ENCODE measurements at places on chromosomes 1 and 21. TPM values are rescaled to one million over a fixed set of nuclear protein-coding genes. Genes with fewer than 3 reads are reported as not detected.

DNA sequence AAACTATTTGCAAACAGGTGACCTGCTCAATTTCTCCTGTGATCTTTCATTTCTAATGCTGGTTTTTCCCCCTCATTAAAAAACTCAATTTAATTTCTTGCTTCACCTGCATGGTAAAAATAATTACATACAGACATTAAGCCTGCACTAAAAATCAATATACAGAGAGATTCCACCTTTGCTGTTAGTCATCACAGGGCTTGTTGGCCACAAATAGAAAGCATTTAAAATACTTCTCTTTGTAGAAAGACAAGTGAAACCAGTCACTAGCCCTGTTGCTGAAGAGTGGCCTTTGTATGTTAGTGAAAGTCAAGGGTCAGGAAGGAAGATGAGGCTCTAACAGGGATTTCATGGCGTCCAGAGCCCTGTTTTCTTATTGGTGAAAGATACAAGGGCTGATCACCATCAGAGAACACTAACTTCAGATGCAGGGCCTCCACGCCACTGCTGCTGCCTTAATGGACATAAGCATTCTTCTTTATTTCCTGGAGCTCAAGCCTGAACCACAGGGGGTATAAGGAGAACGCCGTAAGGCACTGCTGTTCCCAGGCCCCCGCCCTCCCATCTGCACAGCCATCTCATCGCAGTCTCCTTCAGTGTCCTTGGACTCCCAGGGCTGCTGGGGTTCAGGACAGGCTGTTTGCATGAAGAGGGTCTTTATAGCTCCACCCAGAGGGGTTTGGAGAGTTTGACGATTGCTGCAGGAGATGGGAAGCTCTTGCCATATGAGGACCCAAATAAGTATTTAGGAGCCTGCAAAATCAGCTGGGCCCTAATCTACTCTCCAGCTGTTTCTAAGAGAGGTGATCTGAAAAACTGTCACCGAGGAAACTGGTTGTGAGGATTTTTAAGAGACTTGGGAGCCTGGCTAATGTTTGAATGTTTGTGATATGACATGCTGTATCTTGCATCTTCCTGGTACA, 117.3 kb upstream of the IRF2BP2 start:
- no peak for DNase-seq

DNA sequence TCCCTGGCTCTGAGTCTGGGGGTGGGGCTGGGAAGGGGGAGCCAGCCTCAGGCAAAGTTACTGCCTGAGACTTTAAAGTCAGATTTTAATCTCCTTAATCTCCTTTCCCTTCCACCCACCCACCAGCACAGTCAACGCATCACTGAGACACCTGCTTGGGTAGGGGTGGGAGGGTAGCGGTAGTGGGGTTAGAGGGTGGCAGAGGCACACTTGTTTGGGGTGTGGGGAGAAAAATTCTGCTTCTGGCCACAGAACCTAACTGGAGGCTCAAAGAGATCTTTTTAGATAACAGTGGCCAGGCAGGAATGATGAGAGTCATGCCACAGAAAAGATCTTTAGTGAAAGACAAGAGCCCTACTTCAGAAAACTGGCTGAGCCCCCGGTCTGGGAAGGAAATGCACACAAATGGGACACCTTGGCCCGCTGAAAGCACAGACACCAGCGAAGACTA, 44.1 kb downstream of the CD247 start:
- no peak for DNase-seq

- DNase-seq, result no peak
These were observed 36.1 kb downstream of the CCDC185 start for GRCh38 chr1:223429313-223429731.

DNA sequence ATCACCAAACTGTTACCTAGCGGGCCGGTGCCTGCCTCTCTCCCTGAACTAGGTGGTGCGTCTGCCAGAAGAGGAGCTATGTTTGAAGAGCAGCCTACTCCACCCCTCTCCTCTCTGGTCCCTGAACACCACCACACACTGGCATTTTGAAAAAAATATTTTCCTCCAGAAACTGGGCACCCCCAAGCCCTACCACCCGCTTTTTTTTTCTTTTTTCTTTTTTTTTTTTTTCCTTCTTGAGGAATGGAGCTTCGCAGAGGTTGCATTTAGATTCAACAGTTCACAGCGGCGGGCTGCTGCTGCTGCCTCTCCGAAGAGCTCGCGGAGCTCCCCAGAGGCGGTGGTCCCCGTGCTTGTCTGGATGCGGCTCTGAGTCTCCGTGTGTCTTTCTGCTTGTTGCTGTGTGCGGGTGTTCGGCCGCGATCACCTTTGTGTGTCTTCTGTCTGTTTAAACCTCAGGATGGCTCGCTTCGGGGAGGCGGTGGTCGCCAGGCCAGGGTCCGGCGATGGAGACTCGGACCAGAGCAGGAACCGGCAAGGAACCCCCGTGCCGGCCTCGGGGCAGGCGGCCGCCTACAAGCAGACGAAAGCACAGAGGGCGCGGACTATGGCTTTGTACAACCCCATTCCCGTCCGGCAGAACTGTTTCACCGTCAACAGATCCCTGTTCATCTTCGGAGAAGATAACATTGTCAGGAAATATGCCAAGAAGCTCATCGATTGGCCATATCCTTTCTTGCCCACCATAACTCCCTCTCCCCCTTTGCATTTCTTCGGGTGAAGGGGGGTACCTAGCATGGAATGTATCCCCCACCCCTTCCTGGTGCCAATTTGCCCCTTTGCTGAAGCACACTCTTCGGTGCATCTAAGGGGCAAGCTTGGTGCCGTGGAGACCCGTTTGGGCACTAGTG, at the start of gene CACNA1E:
Gene CACNA1E, plus strand, starts transcription at position 233 of the 911 bp plus-strand sequence. Its CDS starts 228 bp downstream, at position 461.
- no peak for DNase-seq

DNA sequence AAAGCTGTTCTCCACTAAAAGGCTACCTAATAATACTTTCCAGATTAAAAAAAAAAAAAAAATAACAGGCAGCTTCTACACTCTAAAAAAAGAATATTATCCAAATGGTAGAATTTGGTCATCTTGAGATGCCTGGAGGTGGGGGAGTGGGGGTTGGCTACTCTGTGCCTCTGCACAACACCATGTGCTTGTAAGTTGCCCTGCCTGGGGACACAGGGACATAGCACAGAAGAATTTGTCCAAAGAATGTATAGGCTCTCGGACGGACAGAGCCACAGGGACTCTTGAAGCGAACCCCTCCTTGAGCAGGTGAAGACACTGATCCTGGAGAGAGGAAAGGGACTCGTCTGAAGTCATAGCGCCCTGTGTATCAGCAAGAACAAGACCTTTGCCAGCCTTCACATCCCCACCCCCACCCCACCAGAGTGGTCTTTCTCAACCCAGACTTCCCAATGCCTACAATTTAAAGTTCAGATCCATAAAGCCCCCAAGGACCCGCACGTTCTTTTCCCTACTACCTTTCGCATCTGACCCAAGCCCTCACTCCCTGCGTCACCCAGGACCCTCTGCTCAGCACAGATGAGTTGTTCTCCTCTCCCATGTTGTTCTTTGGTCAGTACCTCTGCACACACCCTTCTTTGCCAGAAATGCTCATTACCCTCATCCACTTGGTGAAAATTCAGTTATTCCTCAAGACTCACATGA, 72.6 kb downstream of the LGR6 start:
- no peak for DNase-seq

DNA sequence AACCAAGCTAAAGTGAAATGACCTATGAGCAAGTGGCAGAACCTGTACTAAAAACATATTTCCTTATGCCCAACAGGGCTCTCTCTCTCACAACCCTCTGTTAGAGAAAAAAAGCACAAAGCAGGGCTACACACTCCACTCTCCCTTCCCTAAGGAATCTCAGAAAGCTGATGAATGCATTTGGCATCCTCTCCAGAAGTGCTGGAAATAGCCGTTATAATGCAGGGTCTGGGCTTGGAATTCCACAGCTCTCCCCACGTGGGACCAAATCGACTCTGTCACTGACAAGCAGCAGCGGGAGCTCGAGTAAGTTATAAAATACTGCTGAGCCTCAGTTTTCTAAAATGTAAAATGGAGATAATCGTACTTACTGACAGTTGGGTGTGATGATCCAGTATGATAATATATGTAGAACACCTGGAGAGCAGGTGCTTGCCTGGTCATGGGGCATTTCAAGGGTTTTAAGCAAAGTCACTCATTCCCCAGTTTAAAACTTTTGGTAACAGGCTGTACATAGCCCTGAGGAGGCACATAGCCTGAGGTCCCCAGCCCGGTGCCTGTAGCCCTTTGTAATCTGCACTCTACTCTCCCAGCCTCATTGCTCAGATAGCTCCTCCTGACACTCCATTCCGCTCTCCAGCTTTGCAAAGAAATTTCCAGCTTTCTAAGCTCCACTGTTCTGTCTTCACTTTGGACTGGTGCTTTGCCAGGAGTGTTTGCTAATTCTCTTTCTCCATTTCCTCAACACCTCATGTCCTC, 175.6 kb upstream of the DAB1 start:
- DNase-seq, result no peak

DNA sequence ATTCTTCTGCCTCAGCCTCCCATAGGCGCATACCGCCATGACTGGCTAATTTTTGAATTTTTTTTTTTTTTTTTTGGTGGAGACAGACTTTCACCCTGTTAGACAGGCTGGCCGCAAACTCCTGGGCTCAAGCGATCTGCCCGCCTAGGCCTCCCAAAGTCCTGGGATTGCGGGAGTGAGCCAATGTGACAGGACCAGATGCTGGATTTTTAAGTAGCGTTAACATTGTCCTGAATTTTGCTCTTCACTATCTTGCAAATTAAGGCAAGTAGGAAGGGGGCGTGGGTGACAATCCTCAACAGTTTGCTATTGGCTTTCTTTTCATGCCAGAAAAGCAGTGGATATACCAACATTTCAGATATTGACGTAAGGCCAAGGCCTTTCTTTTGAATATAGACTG, 49.7 kb upstream of the TSNAX start:
- no peak for DNase-seq

GRCh38 chr1:237146241-237146640, 104.3 kb downstream of the RYR2 start:
- DNase-seq, result no peak

- DNase-seq, result no peak
These were observed 244.4 kb downstream of the MATN1 start for GRCh38 chr1:30478799-30479563.

DNA sequence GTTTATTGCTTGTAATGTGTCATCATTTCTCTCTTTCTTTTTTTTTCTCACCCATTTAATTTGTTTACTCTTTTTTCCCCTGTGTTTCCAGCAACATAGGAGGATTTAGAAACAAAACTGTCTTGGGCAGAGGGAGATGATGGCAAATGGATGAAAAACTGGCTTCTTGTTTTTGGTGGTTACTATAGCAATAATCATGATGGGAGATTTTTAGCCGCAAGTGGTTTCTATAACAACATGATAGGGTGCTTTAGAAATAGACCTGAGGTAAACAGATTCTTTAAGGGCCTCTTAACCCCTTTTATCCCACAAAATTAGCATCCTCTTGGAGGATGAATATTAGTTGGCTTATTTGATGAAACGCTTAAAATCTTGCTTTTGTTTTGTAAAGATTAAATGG, 51.6 kb downstream of the CRB1 start:
- DNase-seq, result no peak

DNA sequence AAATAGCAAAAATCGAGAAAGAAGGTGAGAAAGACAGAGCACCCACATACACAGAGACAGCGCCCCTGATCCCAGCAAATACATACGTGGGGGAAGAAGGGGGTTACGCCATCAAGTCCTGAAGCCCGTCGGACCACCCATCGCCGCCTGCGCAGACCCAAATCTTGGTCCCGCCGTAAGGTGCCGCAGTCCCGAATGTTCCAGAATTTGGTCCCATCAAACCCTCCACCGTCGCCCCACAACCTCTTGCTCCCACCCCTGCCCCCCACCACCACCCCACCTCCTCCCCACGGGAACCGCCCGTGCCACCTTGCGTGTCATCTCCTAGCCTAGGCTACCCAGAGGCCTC, 71.7 kb downstream of the CD46 start:
- no peak for DNase-seq

DNA sequence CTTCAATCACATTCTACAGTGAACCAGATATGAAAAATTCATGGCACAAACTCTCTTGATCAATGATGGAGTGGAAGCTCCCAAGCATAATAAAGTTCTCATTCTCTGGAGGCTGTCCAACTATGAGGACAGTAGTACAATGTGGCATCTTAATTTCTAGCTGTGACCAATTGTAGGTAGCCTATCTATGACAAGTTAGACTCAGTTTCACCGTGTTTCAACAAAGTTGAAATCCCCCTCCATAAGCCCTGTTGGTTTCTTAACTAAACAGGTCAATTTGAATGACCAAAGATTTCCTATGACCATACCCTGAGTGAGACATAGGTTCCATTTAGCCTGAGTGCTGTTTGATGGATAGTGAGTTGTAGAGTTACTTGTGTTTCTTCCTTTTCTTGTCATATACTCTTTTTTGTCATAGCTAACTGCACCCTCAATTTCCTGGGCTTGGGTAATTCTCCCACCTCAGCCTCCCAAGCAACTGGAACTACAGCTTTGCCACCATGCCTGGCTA, 11.8 kb downstream of the PATJ start:
- DNase-seq, result no peak

DEGS1 gene
- total RNA-seq, result 82.8 TPM

SRSF4 gene
- 77.5 TPM for total RNA-seq

ADGRL4 gene
- not detected for total RNA-seq

OLIG2 gene
- not detected for total RNA-seq

PIK3R3 gene
- 36.3 TPM for total RNA-seq
